ENCODE measurements at places on chromosomes 4 and X.

DNA sequence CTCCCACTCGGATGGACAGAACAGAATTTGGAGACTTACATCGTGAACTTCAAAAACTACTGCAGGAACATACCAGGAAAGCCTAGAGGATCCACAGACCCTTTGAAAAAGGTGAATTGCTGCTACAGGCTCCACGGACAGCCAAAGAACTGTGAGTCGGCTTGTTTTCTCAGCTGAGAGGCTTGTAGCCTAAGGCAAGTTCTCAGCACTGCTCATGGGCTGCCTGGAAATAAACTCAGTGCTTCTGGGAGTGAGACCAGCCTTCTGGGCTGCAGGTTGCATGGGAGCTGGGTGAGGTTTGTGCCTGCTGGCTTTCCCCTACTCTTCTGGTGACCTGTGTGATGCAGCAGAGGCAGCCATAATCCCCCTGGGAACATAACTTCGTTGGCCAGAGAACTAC is 1397.6 kb downstream of the FAM133A start:
- no peak for DNase-seq

DNA sequence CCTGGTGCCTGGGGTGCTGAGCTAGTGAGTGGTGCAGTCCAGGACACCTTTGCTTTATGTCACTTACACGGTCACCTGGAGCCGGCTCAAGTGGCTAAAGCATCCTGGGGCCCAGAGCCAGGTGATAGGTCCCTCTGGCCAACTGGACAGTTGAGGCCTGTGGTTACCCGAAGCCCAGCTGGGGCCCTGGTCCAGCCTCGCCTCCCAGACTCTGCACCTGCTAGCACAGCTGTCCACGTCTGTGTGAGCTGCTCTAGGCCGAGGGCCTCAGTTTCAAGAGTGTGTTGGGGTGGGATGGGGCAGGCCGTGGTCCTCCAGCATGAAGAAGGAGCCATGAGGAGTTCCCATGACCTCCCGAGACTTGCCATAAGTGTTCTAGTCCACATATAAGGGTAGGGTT is 7.7 kb upstream of the ADD1 start:
- no peak for DNase-seq

GRCh38 chr4:110091434-110092140 is 106.8 kb downstream of the ELOVL6 start:
- no peak for DNase-seq

GRCh38 chrX:39809331-39809730 is 288.4 kb downstream of the BCOR start:
- no peak for DNase-seq

DNA sequence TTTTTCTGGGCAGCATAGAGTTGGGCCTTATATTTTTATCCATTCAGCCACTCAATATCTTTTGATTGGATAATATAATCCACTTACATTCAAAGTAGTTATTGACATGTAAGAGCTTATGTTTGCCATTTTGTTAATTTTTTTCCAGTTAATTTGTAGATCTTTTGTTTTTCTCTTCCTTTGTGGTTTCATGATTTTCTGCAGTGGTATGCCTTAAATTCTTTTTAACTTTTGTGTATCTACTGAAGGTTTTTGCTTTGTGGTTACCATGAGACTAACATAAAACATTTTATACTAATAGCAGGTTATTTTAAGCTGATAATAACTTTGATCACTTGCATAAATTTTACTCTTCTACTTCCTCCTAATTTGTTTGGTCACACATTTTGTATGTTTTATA is 140.8 kb upstream of the GATB start:
- DNase-seq: no peak

DNA sequence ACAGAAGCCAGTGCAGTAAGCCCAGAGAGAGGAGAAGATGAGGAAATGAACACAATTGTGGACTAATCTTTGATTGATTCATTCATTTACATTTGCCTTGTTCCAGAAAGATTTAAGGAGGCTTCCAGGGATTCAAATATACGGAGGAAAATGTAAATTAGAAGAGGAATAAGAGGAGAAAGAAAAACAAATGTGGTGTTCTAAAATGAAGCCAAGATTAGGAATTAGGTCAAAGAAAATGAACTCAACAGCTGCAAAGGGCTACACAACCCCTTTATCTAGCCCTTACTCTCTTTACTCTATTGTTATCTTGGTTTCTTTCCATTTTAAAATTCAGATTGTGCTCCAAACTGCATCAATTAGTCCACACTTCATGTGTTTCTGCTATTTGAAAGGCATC is 196.8 kb downstream of the SPATA18 start:
- DNase-seq: no peak

DNA sequence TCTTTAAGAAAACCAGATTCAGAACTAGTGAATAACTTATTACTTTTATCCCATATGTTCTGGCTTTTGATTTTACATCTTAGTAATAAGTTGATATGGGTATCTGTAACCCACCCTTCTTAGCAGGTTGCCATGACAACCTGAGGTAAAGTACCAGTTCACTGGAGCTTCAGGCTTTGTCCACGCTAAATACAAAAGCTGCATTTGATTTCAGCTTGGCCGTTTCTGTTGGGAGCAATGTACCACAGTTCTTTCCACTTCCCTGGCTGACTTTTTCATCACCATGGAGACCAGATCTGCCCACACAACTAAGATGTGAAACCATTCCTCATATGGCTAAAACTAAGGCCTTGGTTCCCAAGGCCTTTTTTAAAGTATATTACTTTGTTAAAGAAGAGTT is 26.1 kb downstream of the KLHL34 start:
- no peak for DNase-seq

- DNase-seq: no peak
Observed at GRCh38 chr4:159540501-159540900, 437.6 kb downstream of the RAPGEF2 start.

- DNase-seq: no peak
Observed at GRCh38 chrX:13815664-13816063, 1.2 kb downstream of the GPM6B start.

- DNase-seq: no peak
Observed at GRCh38 chr4:164955107-164955805, 22.2 kb downstream of the TRIM61 start.

- no peak for DNase-seq
Observed at GRCh38 chrX:123927845-123928244, 33.7 kb upstream of the STAG2 start.

DNA sequence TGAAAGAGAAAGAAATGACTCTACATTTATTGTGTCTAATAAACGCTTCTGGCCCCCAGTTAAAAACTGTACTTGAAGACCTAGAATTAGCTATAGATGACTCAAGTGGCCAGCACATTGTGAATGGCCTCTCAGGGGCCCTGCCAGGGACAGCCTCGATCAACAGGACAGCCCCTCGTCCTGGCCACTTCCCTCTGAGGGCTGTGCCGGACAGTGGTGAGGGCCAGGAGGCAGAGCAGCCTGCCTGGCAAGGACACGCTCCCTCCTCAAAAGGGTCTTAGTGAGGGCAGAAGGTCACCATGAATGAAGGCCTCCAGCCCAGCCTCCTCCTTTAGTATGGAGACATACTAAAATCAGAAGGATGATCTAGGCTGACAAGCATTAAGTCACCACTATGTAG is 16.5 kb downstream of the RNF212 start:
- no peak for DNase-seq

GRCh38 chrX:39816871-39817731 is 280.7 kb downstream of the BCOR start:
- DNase-seq: no peak

GRCh38 chr4:104829761-104830160 is 316.9 kb upstream of the TET2 start:
- DNase-seq: no peak

- DNase-seq: no peak
Observed at GRCh38 chr4:119587796-119588195, 40.8 kb downstream of the PDE5A start.

- no peak for DNase-seq
Observed at GRCh38 chrX:68686097-68686977, 38.9 kb downstream of the STARD8 start.

DNA sequence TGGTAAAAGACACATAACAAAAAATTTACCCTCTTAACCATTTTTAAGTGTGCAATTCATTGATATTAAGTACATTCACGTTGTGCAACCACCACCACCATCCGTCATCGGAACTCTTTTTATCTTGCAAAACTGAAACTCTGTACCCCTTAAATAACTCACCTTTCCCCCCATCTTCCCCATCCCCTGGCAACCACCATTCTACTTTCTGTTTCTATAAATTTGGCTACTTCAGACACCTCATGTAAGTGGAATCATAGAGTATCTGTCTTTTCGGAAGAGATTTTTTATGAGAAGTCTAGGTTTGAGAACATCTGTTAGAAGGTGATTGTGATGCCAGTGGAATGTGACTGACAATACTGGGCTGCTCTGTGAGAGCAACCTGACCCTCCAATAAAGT is 39.8 kb upstream of the CCDC149 start:
- no peak for DNase-seq

DNA sequence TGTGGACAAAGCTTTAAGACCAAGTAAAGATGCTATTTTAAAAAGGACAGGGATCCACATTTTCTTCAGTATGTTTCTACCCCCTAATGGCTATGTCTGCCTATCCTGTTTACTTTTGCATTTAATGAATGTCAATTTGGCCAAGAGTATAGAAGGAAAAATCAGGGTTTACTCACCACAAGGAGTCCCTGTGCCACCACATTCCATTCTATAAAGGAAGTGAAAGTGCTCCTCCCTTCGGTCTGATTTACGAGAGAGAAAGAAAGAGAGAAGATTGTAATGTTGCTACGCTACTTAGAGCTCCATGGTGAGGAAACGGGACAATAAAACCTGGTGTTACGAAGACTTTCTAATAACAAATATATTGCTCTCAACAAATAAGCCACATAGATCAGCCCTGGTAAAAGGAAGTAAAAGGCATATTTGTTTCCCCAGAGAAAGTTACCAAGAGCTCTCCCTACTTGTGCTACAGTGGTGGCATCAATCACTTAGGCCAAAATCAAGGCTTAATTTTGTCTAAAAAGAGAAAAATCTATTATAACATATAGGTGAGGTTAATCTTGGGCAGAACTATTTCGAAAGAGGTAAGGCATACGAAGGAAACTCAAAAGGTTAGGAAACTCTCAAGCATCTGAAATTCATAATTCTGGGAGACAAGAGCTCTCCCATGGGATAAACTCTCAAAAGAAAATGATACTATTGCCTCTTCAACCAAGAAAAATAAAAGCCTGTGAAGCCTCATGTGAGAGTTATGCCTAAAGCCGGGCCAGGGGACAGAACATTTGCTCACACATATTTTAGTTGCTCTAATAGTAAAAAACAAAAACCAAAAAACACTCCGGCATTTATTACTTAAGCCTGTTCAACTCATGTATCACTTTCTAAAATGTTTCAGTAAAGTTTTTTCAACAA is 29.5 kb downstream of the TAPT1 start:
- DNase-seq: no peak

DNA sequence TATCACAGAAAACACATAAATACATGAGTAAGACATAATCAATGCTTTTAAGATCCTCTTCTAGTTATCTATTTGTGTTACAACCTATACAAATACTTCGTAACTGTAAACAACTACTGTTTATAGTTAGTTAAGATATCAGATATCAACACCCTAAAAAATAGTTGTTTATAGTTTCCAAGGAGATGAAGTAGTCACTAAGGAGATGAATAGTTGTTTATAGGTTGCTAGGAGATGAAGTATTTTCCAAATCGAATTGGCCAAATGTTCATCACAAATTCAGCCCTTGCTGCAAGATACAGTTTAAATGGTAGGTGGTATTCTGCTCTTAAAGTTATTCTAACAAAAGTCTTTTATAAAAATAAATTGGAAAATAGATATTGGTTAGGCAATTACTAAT is 618.2 kb upstream of the PCDH10 start:
- DNase-seq: no peak

- no peak for DNase-seq
Observed at GRCh38 chr4:156505341-156505955, 466.2 kb downstream of the PDGFC start.

DNA sequence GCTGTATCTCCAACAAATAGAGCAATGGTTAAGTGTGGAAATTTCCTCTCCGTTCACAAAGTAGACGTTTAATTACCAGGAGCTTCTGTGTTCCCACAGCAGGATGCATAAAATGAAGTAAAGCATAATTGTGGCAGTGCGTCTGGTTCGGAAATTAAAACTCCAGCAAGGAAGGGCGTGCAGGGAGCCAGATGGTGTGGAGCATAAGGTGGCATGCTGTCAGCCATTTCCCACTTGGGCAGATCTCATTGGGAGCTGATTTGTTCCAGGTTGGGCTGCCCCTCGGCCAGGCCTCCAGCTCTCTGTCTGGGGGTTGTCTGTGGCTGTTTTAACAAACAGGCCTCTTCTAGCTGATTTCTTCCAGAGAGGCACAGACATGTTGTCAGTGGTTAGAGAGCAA is 182.1 kb upstream of the CLNK start:
- no peak for DNase-seq

DNA sequence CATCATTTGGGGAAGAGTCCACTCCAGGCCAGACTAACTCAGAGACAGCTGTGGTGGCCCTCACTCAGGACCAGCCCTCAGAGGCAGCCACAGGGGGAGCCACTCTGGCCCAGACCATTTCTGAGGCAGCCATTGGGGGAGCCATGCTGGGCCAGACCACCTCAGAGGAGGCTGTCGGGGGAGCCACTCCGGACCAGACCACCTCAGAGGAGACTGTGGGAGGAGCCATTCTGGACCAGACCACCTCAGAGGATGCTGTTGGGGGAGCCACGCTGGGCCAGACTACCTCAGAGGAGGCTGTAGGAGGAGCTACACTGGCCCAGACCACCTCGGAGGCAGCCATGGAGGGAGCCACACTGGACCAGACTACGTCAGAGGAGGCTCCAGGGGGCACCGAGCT is 3.3 kb upstream of the ERAS start:
- DNase-seq: no peak

DNA sequence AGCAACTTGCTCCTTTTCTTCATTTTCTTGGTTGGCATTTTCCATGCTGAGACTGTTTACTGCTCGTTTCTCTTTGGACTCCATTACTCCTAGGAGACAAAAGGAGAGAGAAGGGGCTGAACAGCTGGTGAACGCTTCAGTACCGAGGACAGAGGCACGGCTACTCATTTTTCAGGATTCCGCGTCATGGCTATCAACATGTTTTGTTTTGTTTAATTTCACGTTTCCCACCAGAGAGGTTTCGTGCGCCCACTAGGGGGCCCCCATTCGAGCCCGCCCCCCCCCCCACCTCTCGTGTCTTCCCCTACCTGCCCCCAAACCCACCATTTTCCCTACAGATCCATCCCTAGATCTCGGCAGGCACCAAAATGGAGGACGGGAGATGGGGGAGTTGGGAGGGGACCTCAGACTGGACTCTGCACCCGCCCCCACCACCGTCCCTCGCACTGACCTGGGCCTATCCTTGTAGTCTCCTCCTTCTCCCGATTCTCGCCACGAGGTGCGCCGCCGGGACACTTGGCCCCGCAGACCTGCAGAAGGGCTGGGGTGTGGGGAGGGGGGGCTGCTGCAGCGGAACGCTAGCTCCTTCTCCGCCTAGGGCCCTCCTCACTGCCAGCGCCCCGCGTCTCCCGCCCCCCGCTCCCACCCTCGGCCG is 653 bp downstream of the BEX1 start:
- no peak for DNase-seq

GRCh38 chr4:3031357-3032082 is 42.8 kb downstream of the HTT-AS start:
- DNase-seq: no peak

Data from stimulated activated CD4-positive, alpha-beta T cell treated with anti-CD3 and anti-CD28 coated beads, Interleukin-1b, Interleukin-23, amount 100 ng/mL, for 24 hours (primary cell).